ENCODE measurements at places on chromosomes 16 and 17.

GRCh38 chr16:47888142-47888541 is 267.7 kb downstream of the ABCC12 start:
- DNase-seq = no peak

GRCh38 chr17:17836818-17837379 is at the start of gene SREBF1:
Gene SREBF1 (minus strand): TSS chr17:17836986. CDS start chr17:17836817, 169 bp downstream.
- DNase-seq = peak; percentile 76

DNA sequence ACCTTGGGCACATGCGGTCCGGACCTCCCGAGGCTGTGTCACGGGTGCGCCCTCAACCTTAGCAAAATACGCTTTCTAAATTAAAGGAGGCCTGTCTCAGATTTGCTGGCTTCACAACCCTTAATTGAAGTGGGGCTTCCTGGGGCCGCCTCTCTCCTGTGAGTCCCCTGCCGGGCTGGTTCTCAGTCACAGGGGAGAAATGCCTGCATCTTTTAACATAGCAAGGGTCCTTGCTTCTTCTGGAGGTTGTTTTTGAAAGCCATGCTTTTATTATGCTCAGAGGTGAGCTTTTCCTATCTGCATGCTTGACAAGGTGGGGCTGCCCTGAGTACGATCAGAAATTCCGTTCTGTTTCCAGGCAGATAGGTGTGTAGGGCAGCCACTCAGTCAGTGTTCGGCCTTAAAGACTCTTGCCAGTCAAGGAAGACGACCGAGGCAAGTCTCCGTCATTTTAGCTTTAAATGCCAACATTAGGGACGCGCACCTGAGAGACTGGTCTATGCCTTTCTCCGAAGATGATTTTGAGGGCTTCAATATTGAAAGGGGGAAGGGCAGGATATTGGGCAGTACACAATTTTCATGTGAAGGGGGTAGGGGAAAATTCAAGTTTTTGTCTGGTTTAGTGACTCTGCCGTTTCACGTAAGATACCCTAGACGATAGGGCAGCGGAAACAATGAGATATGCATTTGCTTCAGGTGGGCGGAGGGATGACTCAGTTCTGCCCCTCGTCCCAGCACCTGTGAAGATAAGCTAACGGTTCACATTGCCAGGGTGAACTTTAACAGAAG is 5.5 kb upstream of the SLC7A5 start:
- no peak for DNase-seq

- no peak for DNase-seq
These were observed 11.0 kb upstream of the TACO1 start for GRCh38 chr17:63589646-63590045.

DNA sequence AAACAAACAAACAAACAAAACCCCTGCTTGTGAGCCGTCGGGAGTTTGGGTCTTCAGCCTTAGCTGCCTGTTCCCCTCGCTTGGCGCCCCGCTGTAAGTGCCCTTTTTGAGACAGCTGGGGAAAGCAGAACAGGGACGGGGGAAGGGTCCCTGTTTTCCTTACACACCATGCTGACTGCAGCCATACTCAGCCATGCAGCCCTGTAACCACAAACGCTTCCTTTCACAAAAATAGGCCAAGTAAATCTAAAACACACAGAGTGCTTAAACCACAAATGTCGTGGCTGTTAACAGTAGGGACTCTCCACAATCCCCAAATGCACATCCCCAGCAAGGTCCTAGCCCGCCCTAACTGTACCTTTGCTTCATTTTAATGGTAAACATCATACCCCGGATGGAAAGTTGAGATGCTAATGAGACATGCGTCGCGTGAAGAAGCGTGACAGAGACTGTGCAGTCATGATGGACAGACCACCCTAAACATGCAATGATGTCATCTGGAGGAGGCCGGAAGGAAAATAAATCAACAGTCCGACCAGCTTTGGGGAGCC is 129.9 kb downstream of the MGAT5B start:
- DNase-seq = no peak

DNA sequence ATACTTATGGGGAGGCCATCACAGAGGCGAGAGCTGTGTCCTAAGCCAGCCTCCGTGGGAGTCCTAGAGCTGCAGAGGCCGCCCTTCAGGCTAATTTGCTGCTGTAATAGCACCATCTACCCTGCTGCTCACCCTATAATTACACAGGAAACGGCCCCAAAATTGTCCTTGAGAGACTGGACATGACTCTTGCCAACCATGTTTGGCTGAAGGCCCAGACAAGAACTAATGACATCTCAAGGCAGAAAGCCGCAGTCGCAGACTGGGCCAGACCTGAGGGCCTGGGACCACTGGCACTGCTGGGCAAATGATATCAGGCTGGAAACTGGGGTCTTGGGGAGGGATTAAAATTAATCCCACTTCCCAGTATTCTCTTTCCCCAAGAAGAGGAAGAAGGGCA is 24.1 kb downstream of the PSMD7 start:
- no peak for DNase-seq

DNA sequence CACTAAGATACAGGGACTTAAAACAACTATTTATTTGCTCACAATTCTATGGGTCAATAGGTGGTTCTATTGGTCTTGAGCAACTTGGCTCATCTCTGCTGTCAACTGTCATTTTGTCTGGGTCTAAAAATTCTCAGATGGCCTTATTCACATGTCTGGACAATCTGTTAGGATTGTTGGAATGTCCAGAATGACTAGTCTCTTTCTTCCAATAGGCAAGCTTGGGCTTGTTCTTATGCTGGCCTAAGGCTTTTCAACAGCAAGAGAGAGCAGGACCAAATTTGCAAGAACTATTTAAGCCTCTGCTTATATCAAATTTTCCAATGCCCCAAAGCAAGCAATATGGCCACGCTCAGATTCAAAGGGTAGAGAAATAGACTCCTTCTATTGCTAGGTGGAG is 240.9 kb downstream of the KIF2B start:
- no peak for DNase-seq

DNA sequence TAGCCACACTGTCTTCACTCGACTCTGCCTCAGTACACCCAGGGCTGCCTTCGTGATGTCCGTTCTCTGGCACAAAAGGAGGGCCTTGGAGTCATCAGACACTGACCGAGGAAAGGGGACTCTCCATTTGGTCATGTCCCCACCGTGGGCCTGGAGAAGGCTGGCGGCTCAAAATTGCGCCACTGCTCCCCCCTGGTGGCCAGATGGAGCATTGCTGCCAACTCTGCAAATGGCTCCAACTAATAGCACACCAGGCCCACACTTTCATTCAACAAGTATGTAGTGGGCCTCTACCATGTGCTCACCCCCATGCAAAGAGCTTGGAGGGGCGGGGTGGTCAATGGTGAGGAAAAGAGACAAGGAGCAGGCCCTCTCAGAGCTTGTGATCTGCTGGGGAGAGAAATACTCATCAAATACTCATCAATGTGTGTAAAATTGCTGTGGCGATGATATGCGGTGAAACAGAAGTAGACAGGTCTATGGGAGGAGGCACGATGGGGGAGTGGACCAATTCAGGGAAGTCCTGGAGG is 5.2 kb upstream of the GRIN2C start:
- peak; percentile 83 for DNase-seq

DNA sequence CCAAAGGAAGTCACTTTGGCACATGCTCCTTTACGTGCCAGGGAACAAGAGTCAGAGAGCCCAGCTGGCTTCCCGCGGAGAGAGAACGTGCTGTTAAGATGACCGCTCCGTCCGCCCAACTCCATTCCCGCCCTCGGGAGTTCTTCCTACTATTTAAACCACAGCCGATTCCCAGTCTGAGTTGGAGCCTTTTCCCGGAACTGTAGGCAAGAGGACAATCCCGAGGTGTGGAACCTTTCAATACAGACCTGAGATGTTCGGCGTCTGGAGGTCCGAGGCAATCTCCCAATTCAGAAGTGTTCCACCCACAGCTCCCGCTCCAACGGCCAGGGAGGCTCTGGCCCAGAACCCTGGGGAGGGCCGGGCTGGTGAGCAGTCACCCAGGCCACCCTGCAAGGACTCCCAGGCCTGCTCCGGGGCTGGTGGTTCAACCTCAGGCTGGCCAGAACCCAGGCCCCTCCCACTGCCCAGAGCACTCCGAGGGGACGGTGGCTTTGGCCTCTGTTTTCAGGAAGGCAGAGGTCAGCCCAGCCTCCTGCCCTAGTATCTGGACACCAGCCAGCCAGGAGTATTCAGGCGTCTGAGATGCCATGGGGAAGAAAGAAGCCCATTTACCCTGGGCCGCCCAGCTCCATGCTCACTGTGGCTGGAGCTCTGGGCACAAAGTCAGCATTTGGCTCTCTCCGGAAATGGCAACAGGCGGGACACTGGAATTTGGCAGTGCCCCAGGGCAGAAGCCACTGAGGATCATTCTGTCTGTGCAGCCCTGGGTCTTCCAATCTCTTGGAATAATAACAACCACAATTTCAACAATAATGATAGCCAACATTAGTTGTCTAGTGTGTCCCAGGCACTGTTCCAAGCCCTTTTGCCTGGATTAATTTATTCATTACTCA is 21.4 kb downstream of the EMP2 start:
- no peak for DNase-seq

DNA sequence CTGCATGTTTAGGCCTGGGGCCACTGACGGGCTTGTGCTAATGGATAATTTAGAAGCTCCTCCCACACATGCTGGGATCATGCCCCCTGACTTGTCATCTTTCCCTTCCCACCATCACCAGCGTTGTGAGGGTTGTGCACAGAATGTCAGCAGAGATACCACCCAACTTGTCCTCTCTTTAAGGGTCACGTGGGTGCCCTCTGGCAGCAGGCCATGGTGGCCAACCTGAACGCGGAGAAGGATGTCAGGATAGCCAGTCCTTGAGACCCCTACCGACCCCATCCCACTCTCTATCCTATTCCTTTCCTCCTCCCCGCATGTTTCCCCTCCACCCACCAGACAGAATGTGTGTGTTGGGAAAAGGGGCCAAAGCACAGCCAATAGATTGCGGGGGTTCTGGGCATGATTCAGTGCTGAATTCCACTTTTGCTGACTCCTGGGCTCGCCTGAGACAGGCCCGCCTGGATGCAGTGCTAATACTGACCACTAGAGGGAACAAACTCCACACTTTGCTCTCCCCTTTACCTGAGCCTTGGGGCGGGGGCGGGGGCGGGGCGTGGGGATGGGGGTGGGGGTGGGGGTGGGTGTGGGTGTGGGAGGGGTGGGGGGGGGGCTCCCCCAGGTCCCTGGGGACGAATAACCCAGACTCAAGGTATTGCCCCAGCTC is at the start of gene GH2:
Gene GH2, minus strand, starts transcription at position 10 of the 667 bp plus-strand sequence. CDS start 143 bp downstream, outside the sequence.
- peak; percentile 83 for DNase-seq

GRCh38 chr16:31265329-31266245 is 5.8 kb downstream of the ITGAM start:
- DNase-seq = no peak

GRCh38 chr17:18261659-18262058 is 1.2 kb downstream of the MIEF2 start:
- no peak for DNase-seq

- DNase-seq = no peak
These were observed 16.5 kb upstream of the TMEM92 start for GRCh38 chr17:50257676-50258224.

DNA sequence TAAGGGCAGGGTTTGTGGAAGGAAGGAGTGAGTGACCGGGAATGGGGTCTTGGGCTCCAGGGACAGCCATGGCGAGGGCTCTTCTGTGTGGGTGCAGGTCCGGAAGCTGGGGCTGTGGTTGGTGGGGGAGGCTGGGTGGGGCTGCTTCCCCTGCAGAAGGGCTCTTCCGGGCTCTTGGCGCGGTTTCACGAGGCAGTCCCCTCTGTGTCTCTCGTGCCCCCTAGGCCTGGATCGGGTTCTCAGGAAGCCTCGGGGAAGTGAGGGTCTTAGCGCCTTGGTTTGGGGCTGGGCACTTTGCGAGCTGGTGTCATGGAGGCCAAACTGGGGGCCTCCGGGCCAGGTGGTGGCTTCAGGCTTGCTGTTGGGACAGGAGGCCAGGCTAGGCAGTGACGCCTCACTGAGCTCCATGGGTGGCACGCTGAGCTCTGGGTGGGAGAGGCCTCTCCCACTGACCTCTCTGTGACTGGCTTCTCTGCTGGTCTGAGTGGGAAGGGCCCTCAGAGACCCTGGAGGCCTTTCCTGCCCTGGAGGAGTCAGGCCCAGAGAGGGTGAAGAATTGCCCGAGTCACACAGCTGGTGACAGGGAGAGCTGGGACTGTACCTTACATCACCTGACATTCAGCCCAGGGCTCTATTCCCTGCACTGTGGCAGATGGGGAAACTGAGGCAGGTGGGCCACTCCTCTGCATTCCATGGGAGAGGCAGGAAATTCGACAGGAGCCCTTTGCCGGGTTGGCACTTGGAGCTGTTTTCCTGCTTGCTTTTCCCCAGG is 8.2 kb downstream of the ADCY7 start:
- no peak for DNase-seq

DNA sequence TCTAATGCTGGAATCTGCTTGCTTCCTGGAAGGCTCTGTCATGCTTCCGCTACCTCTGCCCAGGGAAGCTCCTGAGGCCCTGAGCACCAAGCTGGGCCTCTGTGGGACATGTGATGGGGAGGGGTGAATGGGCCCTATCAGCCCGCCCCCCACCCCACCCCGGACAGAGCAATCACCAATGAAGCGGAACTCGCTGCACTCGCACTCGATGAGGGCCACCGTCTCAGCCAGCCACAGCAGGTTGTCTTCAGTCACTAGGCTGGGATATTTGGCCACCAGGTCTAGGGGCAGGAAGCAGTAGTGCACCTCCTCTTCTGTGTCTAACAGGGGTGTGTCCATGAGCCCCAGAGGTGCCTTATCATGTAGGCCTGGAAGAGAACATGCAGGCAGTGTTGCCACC is 23.6 kb downstream of the KCTD19 start:
- DNase-seq = no peak

DNA sequence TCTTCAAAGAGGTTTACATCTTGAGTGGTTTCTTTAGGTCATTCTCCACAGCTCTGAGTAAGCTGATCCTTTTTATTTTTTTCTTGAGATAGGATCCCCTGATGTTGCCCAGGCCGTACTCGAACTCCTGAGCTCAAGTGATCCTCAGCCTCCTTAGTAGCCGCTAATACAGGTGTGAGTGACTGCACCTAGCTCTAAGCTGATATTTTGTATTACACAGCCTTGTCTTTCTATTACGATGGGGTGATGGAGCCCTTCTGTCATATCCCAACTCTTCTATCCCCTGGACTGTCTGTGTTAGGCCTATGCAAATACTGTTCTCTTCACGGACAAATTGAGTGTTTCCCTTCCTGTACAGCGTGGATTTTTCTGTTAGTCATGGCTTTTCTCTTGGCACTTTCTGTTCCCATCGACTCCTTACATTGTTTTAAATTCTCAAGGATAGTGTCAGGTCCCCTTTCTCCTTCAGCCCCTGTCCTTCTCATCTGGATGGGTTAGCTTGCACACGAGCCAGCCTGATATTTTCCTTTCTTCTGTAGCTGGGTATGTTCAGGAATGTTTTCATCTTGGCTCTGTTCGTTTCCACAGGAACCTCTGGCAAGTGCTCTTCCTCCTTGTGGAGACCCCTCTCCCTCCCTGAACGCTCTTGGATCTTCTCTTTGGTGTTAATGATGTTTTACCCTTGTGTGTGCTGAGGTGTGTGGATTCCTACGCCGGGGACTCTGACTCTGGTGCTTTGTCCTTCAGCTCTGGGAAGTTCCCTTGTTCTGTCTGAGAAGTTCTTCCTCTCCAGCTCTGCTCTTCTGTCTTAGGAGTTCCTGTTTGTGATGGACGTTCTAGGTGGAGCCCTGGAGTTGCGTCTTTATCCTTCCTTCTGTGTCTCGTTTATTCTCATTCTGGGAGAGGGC is 2.3 kb downstream of the BANP start:
- DNase-seq = no peak

- DNase-seq = no peak
These were observed 129.0 kb downstream of the KATNIP start for GRCh38 chr16:27678955-27679354.

Measured in WERI-Rb-1 (cell line).